GM23248 (cell line): ENCODE measurements at places on chromosomes 3 and 15. TPM values are rescaled to one million over a fixed set of nuclear protein-coding genes. Genes with fewer than 3 reads are reported as not detected.

DNA sequence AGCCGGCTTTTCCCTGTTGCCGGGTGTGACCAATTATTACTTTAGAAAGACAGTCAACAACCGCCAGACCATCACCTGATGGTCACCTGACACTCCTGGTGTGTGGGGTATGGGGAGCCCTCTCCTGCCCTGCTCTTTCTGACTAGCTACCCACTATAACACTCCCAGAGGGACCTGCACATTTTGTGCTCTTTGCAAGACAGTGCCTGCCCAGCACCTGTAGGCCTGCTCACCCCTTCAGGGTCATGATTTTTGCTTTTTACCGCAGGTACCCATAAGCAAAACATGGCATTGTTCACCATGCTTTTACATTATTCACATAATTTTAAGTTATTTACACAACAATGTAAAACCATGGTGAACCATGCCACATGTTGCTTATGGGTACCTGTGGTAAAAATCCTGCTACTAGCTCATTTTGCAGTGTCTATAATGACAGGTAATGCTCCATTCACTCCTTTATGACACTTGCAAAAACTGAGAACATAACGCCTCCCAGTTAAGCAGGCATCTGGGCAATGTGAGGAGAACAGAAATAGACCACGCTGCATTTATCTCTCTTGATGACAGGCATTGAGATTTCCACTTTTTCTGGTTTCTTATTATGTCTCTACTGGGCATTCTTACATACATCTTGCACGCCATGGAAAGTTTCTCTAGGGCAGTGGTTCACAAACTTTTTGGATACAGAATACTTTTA lies 9.9 kb downstream of the CCRL2 start:
- no peaks in the 10 kb centered on the region for H3K4me1 ChIP-seq
- H3K36me3 ChIP-seq, result no peaks in the 10 kb centered on the region

DNA sequence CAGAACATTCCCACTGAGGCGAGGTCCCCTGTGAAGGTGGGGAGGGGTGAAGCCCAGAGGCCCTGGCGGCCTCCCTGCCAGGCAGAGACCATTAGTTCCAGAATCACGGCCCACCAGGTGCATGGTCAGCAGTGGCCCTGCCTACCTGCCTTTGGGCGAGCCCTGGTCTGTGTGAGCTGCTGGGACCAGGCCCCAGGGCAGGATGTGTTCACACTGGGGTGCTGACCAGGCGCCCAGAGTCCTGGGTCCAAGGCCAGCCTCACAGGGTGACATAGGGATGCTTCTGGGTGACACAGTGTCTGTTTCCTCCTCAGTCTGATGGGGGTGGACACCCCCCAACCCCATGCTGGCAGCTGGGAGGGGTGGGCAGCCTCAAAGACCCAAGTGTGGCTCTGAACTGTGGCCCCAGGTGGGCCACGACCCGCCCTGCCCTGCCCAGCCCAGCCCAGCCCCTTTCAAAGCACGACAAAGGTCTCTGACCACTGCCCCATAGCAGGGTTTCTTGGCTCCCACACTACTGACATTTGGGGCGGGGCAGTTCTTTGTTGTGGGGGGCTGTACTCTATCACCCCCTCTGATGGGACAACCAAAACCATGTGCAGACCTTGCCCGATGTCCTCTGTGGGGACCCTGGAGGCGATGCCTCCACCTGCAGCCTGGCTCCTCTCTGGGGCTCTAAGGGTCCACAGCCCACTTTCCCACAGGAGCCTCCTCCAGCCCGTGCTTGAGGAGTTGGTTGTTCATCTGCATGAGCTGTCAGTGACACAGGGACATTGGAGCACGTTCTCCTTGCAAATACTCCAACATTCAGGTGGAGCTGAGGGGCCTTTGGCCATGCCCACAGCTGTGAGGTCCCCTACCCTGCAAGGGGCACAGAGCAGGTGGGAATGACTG lies 44.8 kb upstream of the SLC41A3 start:
- H3K4me3 ChIP-seq, result no peak overlapping the region
- H3K36me3 ChIP-seq, result no peaks in the 10 kb centered on the region
- no peak overlapping the region for H3K27ac ChIP-seq
- H3K4me1 ChIP-seq, result no peaks in the 10 kb centered on the region
- peaks cover 6% of the 10 kb centered on the region; the same call in 1 of the 2 replicates for H3K27me3 ChIP-seq
- no peak for DNase-seq

- H3K4me3 ChIP-seq, result no peak overlapping the region
- H3K27me3 ChIP-seq, result no peaks in the 10 kb centered on the region
- no peak for DNase-seq
- H3K4me1 ChIP-seq, result no peaks in the 10 kb centered on the region
- no peaks in the 10 kb centered on the region for H3K36me3 ChIP-seq
These were observed 3.9 kb upstream of the RNU6-1 start for GRCh38 chr15:67843571-67844387.

DNA sequence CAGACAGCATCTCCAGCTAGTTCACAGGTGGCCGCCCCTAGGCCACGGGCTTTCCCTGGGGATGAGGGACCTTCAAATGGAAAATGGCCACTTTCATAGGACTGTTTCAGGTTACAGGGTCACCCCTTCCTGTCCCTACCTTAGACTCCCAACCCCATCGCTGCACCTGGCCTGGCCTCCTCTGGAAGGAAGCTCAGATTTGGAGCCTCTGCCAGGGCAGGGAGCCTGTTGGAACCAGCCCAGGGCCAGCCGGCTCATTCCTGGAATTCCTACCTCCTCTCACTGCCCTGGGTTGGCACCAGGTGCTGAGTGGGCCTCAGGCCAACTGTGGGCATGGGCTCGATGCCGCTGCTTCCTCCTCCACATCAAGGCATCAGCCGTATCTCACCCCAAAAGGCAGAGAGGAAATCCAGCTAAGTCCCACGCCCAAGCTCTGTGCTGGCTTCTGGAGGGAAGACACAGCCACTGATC lies 42.2 kb downstream of the KLHL25 start:
- no peak for DNase-seq
- peaks cover 22% of the 10 kb centered on the region for H3K4me1 ChIP-seq
- H3K27ac ChIP-seq, result no peak overlapping the region
- no peaks in the 10 kb centered on the region; the same call in 1 of the 2 replicates for H3K36me3 ChIP-seq

The LYZL4 gene
- total RNA-seq, result not detected in 2 replicates
